ENCODE measurements at places on chromosomes 3 and 15.
A peak's percentile ranks its signal among the peaks of the same experiment; 100 is the strongest.

DNA sequence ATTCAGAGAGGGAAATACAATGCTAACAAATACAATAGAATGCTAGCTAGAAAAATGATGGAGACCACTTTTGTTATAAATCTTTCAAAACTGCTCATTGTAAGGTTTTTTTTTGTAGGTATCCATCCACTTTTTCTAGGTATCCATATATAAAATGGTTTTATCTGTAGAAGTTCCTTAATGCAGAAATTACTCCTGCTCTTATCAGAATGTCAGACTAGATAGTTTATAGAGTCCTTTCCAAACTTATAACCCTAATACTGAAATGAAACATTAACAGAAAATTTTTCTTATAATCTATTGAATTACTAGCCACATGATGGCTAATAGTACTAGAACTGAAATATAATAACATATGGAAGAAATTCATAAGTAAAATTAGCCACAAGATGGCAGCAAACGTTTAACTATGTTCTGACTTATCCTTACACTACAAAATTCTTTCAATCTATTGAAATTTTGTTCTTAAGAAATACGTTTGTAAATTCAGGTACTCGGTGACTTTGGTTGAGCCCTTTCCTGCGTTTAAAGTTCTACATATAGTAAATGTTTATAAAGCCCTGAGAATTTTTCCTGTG lies 58.5 kb downstream of the ECT2 start:
- no peak for DNase-seq

DNA sequence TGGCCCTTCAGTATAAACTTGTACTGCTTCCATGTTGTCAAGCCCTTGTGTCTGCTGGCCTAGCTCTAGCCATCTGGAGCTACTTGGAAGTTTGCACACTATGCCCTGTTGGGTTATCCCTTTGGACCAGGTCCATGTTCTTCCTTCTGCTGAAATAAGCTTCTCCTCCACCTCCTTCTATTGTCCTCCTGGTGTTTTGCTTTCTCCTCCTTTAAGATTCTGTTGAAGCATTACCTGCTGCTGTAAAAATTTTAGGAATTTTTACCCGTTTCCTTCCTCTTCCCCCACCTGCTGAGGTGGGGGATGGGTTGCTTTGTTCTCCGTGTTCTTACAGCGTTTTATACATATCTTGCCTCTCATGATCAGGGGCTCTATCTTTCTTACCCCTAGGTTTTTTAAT lies 51.7 kb downstream of the SH3GL3 start:
- no peak for DNase-seq

GRCh38 chr3:149494759-149495580 lies 20.5 kb downstream of the TM4SF4 start:
- no peak for DNase-seq

- no peak for DNase-seq
Measured at GRCh38 chr3:178405531-178405930, 130.7 kb upstream of the KCNMB2 start.

DNA sequence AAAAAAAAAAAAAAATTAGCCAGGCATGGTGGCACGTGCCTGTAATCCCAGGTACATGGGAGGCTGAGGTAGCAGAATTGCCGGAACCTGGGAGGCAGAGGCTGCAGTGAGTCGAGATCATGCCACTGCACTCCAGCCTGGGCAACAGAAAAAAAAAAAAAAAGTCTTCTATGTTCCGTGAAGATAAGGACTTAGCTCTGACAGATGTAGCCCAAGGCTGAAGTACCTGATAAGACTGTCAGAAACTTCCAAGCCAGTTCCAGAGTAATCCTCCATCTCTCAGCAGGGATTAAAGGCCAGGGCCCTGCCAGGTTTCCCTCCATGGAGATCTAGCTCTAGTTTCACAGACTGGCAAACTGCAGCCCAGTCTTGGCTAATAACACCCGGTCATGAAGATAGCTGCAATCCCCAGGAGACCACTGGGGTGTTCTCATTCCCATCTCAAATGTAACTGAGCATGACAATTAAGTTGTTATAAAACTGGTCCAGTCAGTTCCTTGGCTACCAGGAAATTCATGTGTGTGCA lies 8.5 kb downstream of the CDCP1 start:
- DNase-seq, result no peak

DNA sequence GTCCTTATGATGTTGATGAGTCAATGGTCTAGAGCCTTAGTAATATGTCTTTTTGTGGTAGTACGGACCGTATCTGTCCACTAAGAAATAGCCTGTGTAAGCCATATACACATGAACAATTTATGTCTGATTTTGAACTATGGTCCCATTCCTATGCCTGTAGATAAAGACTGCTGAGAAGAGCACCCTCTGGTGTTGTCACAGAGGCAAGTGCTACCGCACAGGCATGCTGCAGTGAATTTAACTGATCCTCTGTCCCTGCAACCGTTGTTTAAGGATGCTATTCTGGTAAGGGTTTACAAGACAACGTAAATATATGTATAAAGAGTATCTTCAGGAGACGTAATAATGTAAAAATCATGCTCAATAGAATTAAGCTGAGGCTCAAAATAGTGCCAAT lies 170.7 kb downstream of the UBE3A start:
- DNase-seq, result no peak

GRCh38 chr3:122694966-122695365 lies 14.3 kb downstream of the PARP14 start:
- DNase-seq, result no peak

- no peak for DNase-seq
Measured at GRCh38 chr3:151873398-151873797, at the start of gene SUCNR1. Gene SUCNR1 (plus strand): TSS chr3:151873643. CDS start chr3:151879893, 6,250 bp downstream.

- no peak for DNase-seq
Measured at GRCh38 chr3:189808246-189809007, 177.2 kb downstream of the TP63 start.

GRCh38 chr3:115428841-115429240 lies 194.5 kb upstream of the GAP43 start:
- no peak for DNase-seq

DNA sequence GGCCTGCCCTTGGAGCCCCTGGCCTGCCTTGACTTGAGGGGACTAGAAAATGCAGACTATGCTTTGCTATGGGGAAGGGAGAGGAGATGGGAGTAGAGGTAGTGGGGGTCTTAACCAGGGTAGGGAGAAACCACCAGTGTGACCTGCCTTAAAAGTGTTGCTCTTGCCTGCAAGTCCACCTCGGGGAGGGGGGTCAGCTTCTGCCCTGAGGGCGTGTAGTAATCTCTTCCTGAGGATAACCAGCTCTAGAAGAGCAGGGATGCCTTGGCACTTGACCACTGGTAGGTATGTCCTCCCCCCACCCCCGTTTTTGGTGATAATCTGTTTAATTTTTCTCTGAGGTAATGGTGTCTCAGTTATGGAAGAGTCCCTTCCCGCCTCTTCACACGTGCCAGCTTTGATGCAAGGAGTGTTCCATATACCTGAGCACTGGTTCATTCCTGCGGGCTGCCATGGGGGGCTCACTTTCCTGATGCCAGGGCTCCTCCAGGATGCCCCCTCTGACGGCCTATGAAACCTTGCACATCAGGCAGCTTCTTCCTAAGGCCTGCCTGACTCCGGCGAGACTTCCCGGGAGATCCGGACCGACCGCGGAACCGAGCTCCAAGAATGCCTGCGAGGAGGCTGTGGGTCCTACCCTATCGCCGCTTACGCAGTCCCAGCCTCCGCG lies 780 bp upstream of the P4HTM start:
- DNase-seq, result no peak

GRCh38 chr15:93257920-93258319 lies 168.9 kb upstream of the RGMA start:
- DNase-seq, result no peak

- DNase-seq, result peak; percentile 84
Measured at GRCh38 chr15:88894348-88894818, 961 bp downstream of the HAPLN3 start.

- no peak for DNase-seq
Measured at GRCh38 chr3:12323237-12323636, 34.4 kb downstream of the PPARG start.

DNA sequence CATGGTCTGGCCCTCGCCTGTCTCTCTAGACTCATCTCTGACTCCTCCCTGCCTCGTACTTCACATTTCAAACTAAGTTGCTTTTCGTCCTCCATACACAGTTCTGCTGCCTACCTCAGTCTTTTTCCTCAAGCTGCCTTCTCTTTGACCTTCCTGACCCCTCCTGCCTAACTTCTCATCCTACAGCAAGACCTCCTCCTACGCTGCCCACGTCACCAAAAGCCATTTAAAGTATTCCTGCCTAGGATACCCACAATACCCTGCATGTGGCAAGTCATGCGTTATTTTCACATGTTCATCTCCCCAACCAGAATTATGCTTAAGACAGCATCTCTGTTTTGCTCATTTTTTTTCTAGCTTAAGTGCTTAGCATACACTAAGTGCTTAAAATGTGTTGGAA lies 56.7 kb downstream of the LHFPL4 start:
- no peak for DNase-seq

GRCh38 chr3:189157232-189158007 lies 14.4 kb upstream of the TPRG1 start:
- DNase-seq, result no peak

GRCh38 chr3:121232309-121233225 lies 313.2 kb downstream of the POLQ start:
- DNase-seq, result no peak

GRCh38 chr15:81531109-81531592 lies 157.1 kb upstream of the TMC3 start:
- DNase-seq, result no peak

- no peak for DNase-seq
Measured at GRCh38 chr3:154886437-154886836, 193.7 kb upstream of the MME start.

GRCh38 chr15:99312794-99313193 lies 61.5 kb downstream of the LRRC28 start:
- no peak for DNase-seq

- no peak for DNase-seq
Measured at GRCh38 chr15:57665939-57666338, 40.6 kb upstream of the POLR2M start.

DNA sequence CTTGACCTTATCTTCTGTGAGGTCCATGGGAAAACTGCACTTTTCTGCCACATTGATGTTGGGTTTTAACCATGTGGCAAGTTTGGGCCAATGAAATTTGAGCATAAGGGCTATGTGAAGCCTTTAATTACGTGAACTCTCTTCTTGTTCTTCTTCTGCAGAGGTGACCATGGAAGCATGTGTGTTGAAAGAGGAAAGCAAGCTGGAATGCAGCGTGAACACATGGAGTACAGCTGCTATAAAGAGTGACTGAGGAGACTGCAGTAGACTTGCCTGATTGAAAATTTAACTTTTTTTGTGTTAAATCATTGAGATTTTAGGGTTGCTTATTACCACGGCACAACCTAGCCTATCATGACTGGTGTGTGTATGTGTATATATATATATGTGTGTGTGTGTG lies 347.3 kb downstream of the ZIC1 start:
- no peak for DNase-seq

DNA sequence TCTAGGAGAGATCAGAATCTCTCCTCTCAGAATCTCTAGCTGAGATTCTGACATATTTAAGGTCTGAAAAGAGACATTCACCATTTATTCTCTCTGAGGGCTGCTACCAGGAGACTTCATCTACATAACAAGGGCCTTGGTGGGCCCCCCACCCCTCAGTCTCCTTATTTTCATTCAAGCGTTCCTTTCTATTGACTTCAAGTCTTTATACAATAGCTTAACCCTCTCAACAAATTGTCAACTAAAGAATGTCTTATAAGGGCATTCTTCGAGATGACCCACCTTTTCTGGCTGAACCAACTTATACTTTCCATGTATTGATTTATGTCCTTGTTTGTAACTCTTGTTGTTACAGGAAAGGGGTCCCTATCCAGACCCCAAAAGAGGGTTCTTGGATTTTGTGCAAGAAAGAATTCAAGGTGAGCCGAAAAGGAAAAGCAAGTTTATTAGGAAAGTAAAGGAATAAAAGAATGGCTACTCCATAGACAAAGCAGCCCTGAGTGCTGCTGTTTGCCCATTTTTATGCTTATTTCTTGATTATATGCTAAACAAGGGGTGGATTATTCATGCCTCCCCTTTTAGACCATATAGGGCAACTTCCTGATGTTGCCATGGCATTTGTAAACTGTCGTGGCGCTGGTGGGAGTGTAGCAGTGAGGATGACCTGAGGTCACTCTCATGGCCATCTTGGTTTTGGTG lies 209.5 kb upstream of the ALCAM start:
- DNase-seq, result no peak

- no peak for DNase-seq
Measured at GRCh38 chr3:5096336-5097008, 25.6 kb upstream of the ARL8B start.

- no peak for DNase-seq
Measured at GRCh38 chr3:24502690-24503089, 8.0 kb upstream of the THRB start.

Data from activated CD8-positive, alpha-beta memory T cell treated with anti-CD3 and anti-CD28 coated beads for 1 hour (primary cell).